KBM-7 (cell line): ENCODE measurements at places on chromosomes 5 and 9.

- no peak for DNase-seq
These were observed 33.0 kb downstream of the FKBP15 start for GRCh38 chr9:113187929-113188595.

DNA sequence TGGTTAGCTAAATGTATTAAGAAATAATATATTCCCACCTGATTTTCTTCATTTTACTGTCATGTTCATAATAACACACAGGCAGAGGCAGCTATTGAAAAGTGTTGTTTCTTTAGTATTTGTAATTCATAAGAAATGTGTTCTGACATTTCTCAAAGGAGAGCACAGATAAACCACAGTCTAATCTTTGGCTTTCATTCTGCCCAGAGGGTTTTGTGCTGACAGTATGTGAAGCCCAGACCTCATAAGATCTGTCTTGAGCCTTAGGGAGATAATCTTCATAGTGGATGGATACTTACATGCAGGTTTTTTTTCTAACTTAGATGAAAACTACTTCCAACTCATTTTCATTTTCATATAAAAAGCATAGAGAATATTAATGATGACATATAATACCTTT is 206.1 kb downstream of the CHSY3 start:
- no peak for DNase-seq

GRCh38 chr5:143506836-143507552 is 103.5 kb upstream of the NR3C1 start:
- no peak for DNase-seq

DNA sequence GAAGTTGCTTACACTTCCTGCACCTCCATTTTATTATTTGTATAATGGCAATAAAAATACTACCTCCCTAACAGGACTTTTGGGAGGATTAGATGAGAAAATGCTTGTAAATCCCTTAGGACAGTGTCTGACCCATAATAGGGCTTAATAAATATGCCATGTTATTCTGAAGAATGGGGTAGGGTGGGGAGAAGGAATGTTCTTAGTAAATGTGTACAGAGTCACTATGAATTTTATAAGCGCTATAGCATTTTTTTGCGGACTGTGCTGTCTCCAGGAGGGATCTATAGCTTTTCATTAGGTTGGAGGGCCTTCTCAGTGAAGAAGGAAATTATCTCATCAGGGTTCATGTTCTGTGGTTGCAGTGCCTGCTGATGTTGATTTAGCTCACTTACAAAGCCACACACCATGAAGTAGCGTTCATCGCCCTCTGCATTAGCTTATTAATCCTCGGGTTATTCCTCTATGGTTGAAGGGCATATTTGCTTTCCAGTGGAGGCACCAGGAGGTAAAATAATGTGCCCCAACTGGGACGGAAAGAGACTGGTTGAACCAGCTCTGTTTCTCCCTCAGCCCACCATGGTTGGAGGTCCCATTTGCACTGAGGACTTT is 497.1 kb downstream of the ARHGEF28 start:
- DNase-seq = no peak

- DNase-seq = no peak
These were observed 33.3 kb downstream of the GPBP1 start for GRCh38 chr5:57207007-57207653.

GRCh38 chr5:3198074-3198449 is 397.6 kb upstream of the IRX1 start:
- DNase-seq = no peak

- peak; percentile 38 for DNase-seq
These were observed 943 bp downstream of the GALNT12 start for GRCh38 chr9:98808411-98808815.

DNA sequence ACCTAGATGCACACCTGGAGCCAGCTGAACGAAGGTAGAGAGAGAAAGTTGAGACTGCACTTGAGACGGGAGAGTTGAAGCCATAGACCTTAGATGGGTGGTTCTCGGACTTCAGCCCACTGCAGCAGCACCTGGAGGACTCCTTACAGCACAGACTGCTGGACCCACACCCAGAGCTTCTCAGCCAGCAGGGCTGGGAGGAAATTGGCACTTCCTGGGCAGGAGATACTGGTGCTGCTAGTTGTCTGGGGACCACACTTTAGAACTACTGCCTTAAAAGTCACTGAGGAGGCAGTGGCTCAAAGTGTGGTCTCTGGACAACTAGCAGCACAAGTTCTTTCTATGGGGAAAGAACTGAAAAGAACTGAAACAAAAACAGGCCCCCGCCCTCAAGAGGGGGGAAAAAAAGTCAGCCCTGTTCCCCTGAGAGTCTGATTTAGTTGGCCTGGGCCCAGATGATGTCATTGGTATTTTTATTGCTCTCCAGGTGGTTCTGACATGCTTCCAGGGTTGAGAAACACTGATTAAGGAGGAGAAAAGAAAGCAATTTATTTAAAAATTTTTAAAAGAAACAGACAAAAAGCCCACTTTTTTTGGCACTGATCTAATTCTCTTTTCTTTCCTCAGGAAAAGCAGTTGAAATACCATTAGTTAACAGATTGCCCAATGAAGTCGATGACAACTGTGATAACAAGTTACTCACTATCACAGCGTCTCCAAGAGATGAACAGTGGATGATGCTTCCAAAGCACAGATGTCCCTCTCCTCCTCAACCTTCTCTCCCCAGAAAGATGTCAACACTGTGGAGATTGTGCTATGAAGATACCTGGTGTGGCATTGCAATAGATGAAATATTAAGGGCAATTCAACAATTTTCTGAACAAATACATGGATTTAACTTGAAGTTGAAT is 73.6 kb upstream of the ADAMTS16 start:
- no peak for DNase-seq

- peak; percentile 9 for DNase-seq
These were observed 4.6 kb upstream of the FCN1 start for GRCh38 chr9:134922066-134922931.

DNA sequence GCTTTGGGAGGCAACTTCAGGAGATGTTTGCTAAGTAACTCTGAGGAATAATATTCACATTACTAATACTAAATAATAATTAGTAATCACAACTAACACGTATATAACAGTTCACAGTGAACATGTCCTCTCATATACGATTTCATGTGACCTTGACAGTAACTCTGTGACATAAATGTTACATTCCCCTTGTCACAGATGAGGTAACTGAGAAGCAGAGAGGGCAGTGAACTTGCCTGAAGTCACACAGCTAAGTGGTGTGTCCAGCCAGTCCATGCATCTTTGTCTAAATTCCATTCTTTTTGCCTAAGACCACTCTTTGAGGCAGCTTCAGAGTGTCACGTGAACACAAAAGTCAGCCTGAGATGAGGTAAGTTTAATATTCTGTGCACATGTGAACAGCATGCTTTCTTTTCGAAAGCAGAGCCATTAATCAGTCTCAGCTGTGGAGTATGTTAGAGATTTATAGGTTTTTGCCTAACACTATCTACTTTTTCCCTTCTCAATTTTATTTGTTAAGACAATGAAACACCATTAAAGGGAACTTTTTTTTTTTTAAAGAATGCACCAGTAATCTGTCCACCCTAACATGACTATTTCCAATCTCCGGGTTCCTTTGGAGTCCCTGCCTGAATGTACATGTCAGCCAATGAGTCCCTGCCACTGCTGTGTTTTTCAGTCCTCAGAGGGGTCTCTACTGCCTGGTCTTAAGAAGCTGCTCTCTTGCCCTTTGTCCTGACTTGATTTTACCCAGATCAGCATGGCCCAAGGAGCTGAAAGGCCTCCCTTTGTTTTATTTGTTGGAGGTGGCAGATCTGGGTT is 43.5 kb downstream of the SH3PXD2B start:
- DNase-seq = no peak

DNA sequence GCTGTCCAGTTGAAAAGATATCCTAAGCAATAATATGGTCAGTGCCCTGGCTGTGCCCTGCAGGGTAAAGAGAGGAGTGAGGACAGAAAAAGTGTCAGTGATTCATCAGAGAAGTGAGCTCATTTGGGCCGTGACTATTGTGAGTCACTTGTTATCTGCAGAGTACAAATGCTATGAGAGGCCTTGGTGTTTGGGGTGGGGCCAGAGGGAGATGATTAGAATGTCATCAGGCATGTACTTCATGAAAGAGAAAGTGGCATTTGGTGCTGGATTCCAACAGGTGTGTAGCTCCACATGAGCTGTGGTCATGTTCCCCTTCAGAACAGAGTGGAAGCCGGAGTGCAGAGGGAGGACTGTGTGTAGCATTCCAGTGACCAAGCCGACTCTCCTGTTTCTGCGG is 174.1 kb downstream of the KDM4C start:
- no peak for DNase-seq

GRCh38 chr5:8908055-8908683 is 637.7 kb downstream of the SEMA5A start:
- DNase-seq = peak; percentile 67

GRCh38 chr9:37295796-37296195 is 126.7 kb upstream of the GRHPR start:
- peak; percentile 39 for DNase-seq

DNA sequence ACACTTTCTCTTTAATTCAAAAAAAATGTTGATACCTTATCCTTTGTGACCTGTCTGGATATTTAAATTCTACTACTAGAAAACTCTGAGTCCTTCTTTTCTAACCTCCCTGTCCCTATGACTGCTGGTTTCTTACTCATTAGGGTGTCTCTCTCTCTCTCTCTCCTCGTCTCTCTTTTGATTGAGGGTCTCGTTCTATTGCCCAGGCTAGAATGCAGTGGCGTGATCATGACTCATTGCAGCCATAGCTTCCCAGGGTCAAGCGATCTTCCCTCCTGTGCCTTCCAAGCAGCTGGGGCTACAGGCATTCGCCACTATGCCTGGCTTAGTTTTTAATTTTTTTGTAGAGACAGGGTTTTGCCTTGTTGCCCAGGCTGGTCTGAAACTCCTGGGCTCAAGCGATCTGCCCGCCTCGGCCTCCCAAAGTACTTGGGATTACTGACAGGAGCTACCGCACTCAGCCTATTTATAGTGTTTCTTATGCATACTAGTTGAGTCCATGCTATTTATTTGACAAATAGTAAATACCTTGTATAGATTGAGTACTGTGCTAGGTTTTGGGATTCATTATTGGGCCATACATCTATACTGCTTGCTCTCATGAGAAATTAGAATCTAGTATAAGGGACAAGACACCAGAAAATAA is 61.9 kb downstream of the NSD1 start:
- DNase-seq = no peak

- no peak for DNase-seq
These were observed 85.9 kb upstream of the HTR4 start for GRCh38 chr5:148740079-148740858.

DNA sequence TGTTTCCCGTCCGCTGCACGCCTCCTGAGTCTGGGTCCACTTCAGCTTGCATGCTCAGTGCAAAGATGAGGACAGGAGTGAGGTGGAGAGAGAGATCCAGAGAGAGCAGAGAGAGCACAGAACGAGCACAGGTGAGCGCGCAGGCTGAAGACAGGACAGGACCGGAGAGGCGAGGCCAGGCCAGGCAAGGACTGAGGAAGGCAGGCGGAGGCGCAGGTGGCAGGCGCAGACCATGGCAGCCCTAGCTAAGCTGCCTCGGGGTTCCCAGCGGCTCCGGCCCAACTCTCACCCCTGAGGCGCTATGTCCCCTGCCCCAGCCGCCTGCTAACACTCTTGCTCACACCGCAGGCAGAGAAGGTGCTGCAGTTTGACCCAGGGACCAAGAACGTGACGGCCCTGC is 9.7 kb downstream of the GRIN1 start:
- no peak for DNase-seq

DNA sequence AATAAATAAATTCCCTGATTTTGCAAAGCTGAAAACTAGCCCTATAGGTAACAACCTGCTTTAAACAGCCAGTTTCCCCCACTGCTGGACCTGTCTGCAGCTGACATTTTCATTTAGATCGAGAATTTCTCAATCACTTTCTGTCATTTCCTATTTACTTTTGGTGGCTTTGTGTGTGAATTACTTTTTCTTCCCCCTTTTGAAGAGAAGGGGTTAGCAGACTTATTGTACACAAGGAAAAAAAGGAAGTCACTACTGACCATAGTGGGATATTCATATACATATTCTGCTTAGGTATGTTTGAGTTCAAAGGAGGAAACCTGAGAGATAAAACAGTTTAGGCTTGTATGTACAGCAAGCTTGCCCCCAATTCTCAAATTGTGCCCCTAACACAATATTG is 27.0 kb upstream of the IFNB1 start:
- peak; percentile 88 for DNase-seq

DNA sequence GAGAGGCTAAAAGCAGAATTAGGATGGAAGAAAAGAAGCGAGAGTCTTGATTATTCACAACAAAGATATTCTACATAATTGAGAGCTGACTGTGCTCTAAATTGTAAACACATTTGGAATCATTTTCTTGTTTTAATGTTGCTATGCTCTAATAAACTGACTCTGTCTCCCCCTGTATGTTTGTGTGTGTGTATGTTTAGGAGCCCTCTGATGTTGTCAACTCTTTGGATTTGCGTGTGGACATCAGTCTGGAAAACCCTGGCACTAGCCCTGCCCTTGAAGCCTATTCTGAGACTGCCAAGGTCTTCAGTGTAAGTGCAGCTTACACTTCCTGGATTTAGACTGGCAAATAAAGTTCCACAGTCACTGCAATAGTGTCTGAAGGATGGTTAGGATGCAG is 37.8 kb downstream of the MOCS2 start:
- DNase-seq = no peak

GRCh38 chr9:78210841-78211301 is 25.0 kb upstream of the CEP78 start:
- DNase-seq = peak; percentile 31

- no peak for DNase-seq
These were observed 50.8 kb downstream of the SAXO1 start for GRCh38 chr9:18982262-18982620.

- peak; percentile 29 for DNase-seq
These were observed 11.3 kb downstream of the MSX2 start for GRCh38 chr5:174735498-174736330.

- DNase-seq = peak; percentile 62
These were observed 97.4 kb downstream of the HOMER1 start for GRCh38 chr5:79416499-79416898.

GRCh38 chr9:137606734-137607138 is 1.2 kb downstream of the ARRDC1 start:
- DNase-seq = no peak

GRCh38 chr5:64595031-64595855 is 89.4 kb downstream of the RGS7BP start:
- no peak for DNase-seq

DNA sequence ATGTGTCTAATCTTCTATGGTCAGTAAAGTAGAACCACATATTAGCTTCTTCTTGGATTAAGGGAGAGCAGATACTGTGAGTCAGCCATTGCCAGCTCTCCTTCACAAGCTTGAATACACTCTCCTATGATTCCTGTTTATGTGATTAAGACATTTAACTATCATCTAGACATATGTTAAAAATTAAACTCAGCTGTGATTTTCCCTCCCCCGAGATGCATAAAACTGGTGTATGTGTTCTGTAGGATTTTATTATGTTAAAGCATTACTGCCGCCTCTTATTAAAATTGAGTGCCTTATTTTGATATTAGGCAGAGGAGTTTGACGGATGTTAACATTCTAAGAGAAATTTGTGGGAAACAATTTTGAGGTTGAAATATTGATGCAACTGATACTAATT is 114.6 kb downstream of the ACTBL2 start:
- no peak for DNase-seq

DNA sequence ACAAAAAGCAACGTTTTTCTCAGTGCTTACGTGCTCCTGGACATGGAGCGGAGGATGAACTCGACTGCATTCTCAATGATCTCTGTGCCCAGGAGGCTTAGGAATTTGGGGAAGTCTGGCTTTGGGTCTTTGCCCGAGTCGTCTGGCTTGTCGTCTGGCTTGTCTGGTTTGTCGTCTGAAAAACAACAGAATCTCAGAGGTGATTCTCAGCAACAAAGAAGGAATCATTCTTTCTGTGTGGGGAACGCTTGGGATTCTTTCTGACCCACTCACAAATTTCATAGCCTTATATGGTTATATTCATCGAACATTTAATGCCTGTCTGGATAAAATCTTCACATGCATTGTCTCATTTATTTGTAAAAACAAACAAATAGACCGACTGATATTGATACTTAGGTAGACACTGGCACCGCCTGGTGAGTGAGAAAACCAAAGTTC is 4.7 kb downstream of the C5orf46 start:
- no peak for DNase-seq
